ENCODE measurements at places on chromosomes 4 and X. TPM values are rescaled to one million over a fixed set of nuclear protein-coding genes. Genes with fewer than 3 reads are reported as not detected.

Gene USP27X
- total RNA-seq: 2.1 TPM

DNA sequence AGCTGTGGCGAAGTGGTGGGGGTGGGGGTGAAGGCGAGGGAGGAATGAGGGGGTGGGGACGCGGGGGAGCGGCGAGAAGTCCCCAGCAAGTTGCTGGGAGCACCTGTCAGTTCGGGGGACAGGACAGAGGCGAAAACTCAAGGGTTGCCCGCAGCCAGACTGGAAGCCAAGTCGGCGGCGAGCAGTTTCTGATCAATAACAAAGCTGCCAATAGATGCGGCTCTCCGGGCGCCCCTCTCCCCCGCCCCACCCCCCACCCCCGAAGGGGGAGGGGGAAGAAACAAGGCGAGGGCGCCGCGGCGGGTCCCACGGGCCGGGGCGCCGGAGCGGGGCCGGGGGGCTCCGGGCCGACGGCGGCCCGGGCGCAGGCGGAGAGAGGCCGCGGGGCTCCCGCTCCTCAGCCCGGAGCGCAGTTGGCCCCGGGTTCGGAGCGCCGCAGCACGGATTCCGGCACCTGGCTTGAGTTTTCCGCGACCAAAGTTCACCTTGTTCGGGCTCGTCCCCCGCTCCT, 379 bp downstream of the PDGFC start:
- no peak for DNase-seq

DNA sequence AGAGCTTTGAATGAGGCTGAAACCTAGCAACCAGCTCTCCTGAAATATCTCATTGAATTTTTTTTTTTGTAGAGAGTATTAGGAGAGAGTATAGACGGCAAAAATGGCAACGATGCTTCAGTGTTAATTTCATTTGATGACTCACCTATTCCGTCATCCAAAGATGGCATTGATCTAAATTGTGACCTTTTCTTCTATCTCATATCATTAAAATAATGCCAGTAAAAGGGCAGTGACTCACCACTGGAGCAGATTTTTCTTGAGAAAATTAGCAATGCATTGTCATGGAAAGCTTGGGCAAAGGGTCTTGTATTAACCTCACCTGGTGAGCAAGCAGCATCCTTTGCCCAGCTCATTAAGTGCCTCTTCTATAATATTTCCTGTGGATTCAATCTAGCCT, 19.6 kb downstream of the VMA21 start:
- no peak for DNase-seq

- DNase-seq: peak; percentile 64
Measured at GRCh38 chrX:65667503-65668376, at the start of gene MSN. Gene MSN (plus strand): TSS chrX:65667654. CDS start chrX:65667842, 188 bp downstream.

DNA sequence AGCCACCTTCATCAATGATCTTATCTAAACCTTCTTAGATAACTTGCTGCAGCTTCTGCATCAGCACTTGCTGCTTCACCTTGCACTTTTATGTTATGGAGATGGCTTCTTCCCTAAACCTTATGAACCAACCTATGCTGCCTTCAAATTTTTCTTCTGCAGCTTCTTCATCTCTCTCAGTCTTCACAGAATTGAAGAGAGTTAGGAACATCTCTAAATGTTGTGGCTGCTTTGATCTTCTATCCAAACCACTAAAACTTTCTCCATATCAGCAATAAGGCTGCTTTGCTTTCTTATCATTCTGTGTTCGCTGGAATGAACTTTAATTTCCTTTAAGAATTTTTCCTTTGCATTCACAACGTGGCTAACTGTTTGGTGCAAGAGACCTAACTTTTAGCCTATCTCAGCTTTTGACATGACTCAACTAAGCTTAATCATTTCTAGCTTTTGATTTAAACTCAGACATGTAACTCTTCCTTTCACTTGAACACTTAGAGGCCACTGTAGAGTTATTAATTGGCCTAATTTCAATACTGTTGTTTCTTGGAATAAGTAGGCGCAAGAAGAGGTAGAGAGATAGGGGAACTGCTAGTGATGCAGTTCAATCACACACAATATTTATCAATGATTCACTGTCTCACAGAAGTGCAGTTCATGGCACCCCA, 36.1 kb upstream of the CORIN start:
- DNase-seq: no peak
